IPS DF 19.7 (cell line): ENCODE measurements at places on chromosomes 3 and 15.

DNA sequence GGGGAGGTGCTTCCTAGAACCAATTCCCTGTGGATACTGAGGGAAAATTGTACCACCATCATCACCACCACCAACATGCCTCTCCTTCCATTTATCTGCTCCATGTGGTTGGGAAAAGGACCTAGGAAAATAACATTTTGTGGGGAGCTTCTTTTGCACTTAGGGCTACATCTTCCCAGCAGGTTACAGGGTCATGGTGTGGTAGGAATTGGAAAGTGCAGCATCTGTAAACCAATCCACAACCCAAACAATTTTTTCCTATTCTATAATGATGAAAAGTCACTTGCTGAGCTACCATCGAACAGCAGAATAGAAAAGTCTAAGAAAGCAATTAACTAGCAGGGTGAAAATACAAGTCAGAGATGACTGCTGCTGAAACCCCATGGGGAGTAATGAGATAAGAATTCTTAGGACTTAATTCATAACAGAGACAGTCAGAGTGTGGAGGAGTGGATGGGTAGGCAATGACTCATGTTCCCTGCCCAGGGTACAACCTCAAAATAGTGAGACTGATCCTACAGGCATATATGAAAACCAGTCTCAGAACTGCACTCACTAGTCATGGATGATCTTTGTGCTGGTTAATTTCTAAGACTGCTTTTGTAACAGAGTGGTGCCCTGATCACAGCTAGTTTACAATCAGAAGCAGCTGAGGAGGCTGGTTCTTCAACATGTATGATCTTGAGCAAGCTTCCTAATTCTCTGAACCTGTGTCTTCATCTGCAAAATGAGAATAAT is 38.1 kb upstream of the LEKR1 start:
- no peak for DNase-seq

- DNase-seq = no peak
Observed at GRCh38 chr15:55993804-55994560, 570 bp upstream of the NEDD4 start.

- DNase-seq = no peak
Observed at GRCh38 chr15:92519709-92520108, 126.0 kb downstream of the ST8SIA2 start.

DNA sequence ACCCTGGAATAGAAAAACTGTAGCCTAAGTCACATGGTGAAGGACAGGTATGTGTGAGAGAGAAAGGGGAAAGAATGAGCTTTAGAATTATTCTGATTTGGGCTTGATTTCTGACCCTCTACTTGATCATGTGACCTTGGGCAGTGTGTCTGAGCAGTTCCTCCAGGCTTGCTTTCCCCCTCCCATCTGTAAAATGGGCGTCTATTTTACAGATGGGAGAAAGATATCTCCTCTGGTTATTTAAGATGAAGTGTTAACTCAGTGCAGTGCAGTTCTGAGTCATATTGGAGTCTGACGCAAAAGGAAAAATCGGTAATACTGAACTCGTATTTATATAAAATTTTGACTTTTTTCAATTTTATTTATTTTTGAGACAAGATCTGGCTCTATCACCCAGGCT is 38.1 kb upstream of the LMOD3 start:
- DNase-seq = no peak

DNA sequence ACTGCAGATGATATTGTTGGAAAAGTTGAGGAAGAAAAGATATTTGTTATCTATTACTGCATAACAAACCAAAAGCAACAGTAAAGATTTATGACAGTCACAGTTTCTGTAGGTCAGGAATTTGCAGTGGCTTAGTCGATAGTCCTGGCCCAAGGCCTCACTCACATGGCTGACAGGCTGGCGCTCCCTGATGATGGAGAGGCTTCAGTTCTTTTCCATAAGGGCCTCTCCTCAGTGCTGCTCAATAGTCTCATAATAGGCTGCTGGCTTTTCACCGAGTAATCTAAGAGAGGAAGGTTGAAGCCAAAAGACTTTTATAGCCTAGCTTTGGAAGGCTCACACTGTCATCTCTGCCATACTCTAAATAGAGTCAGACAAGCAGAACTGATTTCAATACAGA is 17.7 kb downstream of the IREB2 start:
- DNase-seq = no peak

- no peak for DNase-seq
Observed at GRCh38 chr3:185825639-185826481, 1.0 kb upstream of the IGF2BP2 start.

DNA sequence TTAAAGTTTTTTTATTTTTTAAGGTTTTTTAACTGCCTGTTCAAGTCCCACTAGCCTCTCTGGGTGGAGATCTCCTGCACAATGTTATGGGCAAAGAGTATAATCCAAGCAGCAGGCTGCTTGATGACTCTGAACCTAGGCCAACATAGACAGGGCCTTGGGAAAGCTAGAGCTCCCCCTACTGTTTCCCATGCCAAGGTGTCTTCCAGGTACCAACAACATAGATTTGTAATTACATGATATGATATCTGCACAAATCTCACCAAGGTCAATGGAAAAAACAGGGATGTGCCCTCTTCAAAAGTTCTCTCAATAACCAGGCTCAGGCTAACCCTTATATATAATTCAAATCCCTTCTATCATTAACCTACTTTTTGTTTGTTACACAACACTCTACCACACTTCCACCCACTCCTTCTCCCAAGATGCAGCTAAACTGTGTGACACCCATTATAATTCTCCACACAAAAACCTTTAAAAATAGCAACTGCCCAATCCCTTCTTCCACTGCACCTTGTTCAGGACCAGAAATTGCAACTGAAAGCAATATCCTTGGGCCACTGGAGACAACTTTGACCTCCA is 43.8 kb downstream of the RBM15B start:
- peak; percentile 25 for DNase-seq

DNA sequence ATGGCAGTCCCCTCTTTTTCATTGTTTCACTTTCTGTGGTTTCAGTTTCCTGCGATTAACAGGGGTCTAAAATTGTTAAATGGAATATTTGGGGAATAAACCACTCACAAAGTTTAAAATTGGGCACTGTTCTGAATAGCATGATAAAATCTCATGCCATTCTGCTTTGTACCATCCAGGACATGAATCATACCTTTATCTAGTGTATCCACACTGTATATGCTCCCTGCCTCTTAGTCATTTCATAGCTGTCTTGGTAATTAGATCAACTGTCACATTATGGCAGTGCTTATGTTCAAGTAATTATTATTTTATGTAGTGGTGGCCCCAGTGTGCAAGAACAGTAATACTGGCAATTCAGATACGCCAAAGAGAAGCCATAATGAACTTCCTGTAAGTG is 734.5 kb downstream of the ZPLD1 start:
- DNase-seq = no peak

GRCh38 chr3:156631323-156631722 is 43.1 kb upstream of the TIPARP start:
- no peak for DNase-seq

DNA sequence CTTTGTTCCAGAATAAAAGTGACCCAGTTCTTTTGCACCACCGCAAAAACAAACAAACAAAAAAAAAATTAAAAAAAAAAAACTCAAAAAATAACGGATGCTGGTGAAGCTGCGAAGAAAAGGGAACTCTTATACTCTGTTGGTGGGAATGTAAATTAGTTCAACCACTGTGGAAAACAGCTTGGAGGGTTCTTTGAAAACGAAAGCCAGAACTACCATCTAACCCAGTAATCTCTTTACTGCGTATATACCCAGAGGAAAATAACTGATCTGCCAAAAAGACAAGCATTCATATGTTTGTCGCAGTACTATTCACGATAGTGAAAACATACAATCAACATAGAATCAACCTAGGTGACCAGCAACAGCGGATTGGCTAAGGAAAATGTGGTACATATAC is 298.9 kb upstream of the CBLB start:
- DNase-seq = no peak

- no peak for DNase-seq
Observed at GRCh38 chr3:37402351-37402750, 228.0 kb upstream of the LRRFIP2 start.

DNA sequence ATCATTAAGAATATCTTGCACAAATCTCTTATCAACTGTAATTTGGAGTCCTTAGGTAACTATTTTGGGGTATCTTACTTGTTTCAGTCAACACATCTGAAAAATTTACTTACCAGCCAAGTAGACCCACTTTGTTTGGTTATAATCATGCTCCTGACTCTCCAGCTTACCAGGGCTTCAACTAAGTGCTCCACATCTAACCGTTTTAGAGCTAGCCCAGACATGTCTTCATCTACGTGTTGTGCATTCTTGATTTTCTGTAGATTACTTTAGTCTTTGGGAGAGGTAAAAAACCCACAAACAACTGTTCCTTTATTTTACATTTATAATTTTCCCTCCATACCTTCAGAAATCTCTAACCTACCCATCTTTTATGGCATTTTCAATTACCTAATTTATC is 17.2 kb downstream of the EAF2 start:
- no peak for DNase-seq

DNA sequence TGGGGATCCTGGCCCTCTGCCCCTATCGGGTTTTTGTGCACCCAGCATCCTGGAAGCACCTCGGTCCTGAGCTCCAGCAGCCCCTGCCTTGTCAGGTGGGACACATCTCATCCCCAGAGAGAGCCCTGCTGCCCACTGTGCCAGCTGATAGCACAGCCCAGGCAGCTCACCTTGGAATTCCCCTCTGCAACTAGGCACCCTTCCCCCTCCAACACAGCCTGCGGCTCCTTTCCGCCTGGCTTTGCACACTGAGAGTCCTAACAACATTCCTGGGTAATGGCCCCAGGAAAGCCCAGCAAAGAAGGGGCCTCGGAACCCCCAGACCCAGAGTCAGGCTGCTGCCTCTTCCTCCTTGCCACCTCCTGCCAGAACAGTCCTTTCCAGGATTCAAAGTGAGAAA is 5.9 kb downstream of the HCN4 start:
- no peak for DNase-seq

GRCh38 chr3:147414390-147415138 is 5.4 kb downstream of the ZIC1 start:
- no peak for DNase-seq
